ENCODE measurements at places on chromosomes 12 and 14.

DNA sequence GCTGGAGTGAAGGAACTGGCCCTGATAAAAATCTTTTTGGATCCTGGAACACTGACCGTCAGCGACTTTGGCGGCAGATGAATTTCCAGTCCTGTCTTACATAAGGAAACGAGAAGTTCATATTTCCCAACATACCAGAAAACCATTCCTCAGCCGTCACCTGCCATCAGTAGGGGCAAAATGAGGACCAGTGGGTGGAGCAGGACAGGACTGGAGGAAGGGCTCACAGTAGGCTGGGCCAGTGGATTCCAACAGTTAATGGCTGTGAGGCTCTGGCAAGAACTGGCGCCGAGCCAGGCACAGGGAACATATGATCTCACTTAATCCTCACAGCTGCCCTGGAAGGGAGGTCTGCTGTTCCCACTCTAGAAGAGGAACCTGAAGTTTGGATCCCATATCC, 67.2 kb upstream of the FAM181A start:
- DNase-seq: no peak

DNA sequence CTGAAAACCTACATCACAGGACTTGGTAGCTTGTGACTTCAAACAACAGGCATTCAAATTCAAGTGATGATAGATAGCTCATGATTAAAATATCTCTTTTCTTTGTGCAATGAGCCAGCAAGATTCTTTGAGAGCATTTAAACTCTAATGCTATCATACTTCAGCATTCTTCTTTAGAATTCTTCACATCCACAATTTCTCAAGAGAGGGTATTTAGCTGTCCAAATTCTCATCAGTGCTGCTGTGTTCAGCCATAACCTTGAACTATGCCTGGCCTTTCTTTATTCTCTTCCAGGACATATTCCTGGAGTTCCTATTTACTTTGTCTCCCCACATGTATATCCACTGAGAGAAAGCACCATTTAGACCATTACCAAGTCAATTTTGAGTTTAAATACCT, 321.1 kb downstream of the EGLN3 start:
- no peak for DNase-seq

- DNase-seq: no peak
Observed at GRCh38 chr14:26761532-26761931, 163.7 kb upstream of the NOVA1 start.

GRCh38 chr14:32607399-32607798, 278.3 kb downstream of the AKAP6 start:
- DNase-seq: no peak

GRCh38 chr14:20278414-20278813, 27.3 kb downstream of the TTC5 start:
- DNase-seq: no peak

DNA sequence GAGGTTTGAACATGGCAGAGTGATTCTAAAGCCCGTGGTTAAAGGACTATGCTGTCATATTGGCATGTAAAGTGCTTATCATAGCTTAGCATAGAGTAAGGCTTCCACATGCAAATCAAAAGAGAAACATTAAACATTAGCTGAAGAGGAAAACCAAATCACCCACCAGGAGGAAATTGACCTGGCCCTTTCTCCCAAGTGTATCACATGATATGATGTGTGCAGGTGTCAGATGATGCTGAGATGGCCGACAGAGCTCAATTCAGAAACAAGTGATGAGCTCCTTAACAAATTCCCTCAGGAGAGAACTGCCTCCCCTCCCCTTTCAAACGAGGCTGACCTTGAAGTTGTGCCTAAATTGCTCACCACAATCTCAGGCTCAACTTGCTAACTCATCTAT, 217.1 kb upstream of the BTG1 start:
- no peak for DNase-seq

DNA sequence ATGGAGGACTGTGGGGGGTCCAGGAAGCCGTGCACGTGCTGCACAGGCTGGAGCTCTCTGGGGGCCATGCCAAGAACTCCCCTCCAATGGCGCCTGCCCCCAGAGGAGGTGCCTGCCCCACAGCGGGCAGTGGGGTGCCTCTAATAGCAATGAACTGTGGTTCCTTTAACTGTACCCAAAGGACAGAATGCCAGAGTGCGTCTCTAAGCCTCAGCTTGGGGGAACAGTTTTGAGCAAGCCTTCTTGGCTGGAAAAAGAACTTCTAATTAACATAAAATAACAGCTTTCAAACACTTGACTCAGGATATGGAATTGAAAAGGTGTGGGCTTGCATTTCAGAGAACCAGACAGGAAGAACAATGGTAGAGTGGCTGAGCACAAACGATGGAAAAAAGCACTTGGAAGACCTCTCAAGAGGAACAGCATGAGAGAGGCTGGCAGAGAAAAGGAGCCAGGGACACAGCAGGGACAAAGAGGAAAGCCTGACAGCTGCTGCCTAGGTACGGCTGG, 195.6 kb downstream of the TTC7B start:
- no peak for DNase-seq

DNA sequence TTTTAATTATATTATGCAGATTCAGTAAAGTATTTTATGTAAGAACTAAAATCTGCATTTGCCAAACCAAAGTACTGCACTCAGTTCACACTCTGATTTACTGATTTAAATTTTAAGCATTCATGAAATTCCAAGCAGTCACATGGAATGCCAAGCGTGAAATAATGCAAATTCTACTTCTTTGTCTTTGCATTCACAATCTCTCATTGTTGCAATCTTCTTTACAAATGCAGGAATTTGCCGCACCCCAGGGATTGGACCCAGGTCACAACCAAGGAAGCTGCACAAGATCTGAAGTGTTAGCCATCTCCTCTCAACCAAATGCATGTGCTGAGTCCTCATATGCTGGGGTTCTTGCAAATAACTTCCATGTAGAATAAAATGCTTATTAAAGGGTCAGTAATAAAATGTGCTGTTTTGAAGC, 71.9 kb downstream of the TUNAR start:
- DNase-seq: no peak

- no peak for DNase-seq
Observed at GRCh38 chr12:102816816-102817434, 100.1 kb downstream of the PAH start.

DNA sequence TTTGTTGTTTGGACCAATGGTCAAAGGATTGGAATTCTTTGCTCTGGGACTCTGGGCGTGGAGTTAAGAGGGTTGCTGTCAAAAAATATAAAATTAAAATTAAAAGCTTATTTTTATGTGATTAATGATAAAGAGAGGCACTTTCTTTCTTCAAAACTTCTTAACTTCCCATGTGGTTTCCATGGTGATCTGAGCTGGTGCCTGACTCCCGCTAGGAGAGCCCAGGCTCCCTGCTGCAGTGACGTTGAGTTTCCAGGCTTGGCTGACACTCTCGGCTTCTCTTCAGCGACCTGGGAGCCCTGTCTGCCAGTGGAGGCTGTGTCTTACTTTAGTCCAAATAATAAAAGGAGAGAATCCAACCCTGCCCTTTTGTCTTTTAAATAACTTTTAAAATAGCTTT, 84.4 kb downstream of the GALC start:
- no peak for DNase-seq

DNA sequence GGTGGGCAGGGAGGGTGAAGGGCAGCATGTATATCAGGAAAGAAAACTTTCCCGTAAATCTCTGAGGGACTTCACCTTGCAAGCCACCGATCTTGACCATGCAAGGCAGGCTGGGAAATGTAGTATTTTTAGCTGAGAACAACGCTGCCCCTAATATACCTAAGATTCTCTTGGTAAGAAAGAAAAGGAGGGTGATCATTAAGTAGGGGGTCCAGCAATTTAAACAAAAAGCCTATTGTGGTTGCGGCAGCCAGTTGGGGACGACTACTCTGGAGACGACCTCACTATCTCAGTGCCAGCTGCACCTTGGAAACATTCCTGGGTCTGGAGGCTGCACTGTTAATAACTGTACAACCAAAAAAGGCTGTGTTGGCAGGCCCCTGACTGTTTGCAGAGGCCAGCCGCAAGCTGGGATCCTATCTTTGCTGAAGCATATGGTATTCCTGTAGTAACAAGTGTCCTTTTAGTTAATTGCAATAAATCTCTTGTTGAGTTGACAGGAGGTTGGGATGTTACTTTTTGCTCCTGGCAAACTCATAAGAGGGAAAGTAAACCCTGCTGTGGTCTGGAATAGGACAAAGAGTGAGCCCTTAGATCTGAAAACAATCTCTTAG, 6.4 kb downstream of the APOLD1 start:
- DNase-seq: no peak

- no peak for DNase-seq
Observed at GRCh38 chr12:62806244-62806836, 128.6 kb downstream of the PPM1H start.

DNA sequence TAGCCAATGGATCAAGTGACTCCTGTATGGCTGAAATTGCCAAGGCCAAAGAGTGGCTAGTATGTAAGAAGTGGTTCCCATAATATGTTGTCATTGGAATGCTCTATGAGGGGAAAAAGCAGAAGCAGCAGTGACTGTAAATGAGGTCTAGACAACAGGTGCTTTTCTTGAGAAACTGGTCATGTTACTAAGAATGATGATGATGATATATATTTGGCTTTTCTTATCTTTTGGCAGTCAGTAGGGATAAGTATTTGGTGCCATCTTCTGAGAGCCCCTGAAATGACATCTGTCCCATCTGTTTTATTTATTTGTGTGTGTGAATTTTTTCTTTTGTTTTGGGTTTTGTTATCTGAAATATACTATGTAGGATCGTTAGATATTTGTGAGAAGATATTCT, 141.7 kb downstream of the SYT1 start:
- no peak for DNase-seq

DNA sequence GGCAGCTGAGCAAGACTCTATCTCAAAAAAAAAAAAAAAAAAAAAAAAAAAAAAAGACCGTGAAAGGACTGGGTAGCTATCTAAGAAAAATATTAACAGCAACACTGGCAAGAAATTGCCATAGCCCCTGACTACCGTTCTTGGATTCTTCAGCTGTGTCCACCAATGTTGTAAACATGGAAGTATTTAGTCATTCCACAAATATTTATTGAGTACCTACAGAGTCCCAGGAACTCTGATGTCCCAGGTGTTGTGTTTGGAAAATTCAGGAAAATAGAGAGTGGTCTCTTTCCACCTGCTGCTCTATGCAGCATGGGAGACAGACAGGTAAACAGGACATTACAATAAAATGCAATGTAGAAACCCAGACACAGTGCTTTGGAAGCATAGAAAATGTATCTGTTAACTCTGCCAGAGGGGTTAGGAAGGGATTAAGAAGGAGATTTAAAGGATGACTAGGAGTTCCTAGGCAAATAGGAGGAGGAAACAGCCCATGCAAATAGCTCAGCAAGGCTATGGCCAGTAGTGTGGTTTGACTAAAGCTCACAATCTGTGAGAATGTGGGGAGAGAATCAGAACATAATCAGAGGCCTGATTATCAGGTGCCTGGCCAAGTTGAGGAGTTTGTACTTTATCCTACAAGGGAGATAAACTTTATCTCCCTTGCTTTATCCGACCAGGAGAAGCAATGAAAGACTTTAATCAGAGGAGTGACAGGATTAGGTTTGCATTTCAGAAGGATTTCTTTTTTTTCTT, 2.1 kb upstream of the DLST start:
- DNase-seq: no peak

DNA sequence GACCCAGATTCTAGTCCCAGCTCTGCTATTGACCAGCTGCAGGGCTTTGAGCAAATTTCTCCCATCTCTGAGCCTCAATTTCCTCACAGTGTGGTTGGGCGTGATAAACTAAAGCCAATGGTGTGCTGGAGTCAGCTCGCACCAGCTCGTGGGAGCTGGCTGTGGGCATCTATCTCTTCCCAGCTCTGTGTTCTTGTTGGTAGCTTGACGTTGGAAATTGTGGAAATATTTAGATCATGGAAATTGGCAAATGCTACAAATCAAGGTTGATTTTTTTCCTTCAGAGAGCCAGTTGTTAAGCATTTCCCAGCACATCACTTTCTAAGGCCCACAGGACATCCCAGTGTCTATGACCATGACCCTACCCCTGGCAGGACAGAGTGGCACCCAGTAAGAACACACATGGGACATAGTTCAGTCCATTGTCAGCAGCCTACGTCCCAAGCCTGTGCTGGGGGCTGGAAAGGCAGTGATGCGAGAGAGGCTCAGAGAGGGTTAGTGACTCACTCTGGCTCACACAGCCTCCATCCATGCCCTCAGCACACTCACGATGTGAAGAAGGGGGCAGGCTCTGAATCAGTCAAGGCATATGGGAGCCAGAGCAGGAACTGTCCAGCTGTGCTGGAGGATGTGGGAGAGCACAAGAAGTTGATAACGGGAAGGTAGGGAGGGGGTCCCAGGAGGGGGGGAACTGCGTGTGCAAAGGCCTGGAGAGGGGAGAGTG, 77.6 kb downstream of the LGMN start:
- DNase-seq: no peak

- no peak for DNase-seq
Observed at GRCh38 chr14:74049876-74050495, 30.8 kb downstream of the BBOF1 start.

DNA sequence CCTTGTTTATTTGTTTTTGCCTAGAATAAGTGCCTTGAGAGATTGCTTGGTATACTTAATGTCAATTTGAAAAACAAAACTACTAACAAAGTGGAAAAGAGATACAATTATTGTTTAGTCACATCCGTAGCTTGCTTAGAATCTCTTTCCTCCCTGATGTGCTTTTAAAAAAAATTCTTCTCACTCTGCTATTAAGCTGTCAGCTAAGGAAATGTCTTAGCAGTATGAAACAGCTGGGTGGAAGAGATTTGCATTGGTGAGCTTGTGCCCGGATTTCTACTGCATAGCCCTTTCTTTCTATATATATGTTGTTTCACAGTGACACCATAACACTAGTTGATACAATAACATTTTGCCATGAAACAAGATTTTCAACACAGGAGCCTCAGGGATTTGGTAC, 229.4 kb upstream of the RGS6 start:
- no peak for DNase-seq

DNA sequence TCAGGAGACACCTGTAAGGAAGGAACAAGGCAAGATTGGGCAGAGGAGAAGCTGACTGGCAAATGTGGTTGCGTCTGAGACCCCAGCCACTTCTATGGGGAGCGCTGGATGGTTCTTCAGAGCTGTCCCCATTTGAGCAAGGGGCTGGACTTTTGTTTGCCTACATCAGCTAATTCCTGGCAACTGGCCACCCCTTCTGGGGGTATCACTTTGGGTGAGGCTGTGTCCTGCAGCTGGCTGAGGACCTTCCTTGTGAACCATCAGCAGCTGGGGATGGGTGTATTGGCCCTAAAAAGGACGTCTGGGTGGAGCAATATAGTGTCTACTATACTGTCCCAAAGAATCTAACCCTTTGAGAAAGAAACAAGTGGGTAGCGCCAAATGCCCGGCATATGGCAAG, 23.6 kb downstream of the PPFIBP1 start:
- DNase-seq: no peak

GRCh38 chr14:100703386-100704220, 23.1 kb upstream of the DLK1 start:
- no peak for DNase-seq

DNA sequence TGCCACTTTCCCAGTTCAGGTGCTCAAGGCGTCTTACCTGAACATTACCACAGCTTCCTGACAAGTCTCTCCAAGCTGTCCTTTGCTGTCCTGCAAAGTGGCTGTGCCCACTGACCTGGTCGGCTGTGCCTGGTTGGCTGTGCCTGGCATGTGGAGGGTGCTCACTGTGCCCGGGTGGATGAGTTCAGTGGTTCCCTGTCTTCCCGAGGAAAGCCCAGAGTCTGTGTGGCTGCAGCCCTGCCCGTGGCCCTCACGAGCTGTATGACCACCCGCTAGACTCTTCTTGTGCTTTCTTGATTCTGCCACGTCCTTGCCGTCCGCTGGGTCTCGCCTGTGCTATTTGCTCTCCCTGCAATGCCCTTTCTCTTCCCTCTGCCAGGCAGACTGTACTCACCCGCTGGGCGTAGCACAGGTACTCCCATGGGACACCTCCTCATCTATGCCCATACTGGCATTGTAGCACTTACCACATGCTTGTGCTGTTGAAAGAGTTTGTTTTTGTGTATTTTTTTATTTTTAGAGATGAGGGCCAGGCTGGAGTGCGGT, 95.9 kb downstream of the TSPAN9 start:
- DNase-seq: no peak

All from activated T-helper 1 cell treated with anti-CD3 and anti-CD28 coated beads, Interleukin-2, amount 50 U/mL, for 16 hours (primary cell).